Brain pericyte (primary cell): ENCODE measurements at places on chromosomes 7 and 10.

DNA sequence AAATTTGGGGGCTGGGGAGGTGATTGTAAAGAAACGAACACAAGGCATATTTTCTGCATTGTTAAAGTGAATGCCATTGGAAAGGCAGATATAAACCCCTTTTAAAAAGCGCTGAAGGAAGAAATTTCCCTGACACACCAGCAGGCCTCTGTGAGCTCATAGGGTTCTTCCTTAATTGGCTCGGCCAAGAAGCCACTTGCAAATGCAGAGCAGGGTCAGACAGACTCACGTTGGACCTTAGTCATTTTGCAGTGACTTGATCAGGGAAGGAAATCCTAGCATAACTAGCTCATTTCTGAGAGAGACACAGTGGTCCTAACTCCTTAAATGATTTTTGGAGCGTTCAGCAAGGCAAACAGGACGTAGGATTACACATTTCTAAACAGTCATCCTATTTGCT is 1461.4 kb downstream of the GATA3 start:
- no peak for DNase-seq

DNA sequence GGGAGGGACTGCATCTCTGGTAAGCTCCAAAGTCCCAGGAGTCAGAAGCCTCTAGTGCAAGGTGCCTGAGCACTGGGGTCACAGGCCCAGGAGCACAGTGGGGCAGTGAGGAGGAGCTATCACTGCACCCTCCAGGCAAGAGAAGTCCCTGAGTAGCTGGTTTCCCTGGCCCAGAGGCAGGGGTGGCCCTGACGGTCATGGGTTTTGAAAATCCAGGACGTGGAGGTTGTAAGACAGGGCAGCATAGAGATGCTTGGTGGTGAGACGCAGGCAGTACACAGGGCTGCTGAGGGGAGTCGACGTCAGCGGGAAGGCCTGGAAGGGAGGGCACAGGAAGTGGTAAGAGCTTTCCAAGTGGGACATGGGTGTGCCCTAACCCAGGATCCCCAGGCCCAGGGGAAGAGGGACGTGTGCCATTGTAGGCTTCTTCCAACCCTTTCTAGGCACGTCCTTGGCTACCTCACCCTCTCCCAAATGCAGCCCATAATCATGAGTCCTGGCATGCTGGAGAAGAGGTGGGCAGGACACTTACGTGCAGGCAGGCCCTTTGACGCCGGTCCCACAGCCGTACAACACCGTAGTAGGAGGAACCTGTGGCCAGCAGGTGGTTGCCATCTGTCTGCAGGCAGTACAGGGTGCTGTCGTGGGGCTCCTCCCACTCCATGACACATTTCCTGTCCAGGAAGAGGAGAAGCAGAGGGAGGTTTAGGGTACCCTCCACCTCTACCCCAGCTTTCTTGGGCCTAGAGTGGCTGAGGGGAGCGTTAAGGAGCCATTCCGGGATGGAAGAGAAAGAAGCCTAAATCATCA is 23.2 kb downstream of the DPCD start:
- no peak for DNase-seq

DNA sequence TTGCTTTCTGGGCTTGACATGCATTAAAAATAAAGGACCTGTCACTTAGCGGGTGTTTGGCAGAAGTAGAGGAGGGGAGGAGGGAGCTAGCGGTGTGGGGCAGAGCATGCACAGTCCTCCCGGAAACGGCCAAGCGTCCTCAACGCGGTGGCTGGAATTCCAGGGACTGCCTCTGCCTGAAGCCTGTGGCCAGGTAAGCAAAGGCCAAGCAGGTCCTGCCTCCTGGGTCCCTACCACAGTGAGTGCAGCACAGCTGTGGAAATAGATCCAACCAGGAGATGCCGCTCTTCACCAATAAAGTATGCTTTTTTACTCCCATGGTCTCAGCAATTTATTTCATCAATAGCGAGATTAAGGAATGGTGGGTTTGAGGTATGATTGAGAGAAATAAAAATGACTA is 323.4 kb downstream of the WDR37 start:
- no peak for DNase-seq

DNA sequence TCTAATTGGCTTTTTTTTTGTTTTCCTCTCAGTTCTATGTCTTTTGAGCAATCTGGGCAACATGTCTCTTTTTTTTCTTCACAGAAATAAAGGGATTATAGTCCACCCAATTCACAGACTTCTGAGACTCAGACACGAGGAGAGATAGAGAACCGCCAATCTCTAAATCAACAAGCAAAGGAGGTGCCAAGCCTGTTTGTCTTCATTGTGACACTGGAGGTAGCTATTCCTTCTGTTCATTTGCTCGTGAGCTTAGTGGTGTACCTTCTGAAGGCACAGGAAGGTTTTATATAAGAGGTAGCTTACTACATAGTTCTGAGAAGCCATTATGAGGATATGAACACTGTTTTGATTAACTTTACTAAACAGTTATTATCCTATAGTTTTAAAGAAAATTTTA is 6.1 kb downstream of the EPHB6 start:
- no peak for DNase-seq

DNA sequence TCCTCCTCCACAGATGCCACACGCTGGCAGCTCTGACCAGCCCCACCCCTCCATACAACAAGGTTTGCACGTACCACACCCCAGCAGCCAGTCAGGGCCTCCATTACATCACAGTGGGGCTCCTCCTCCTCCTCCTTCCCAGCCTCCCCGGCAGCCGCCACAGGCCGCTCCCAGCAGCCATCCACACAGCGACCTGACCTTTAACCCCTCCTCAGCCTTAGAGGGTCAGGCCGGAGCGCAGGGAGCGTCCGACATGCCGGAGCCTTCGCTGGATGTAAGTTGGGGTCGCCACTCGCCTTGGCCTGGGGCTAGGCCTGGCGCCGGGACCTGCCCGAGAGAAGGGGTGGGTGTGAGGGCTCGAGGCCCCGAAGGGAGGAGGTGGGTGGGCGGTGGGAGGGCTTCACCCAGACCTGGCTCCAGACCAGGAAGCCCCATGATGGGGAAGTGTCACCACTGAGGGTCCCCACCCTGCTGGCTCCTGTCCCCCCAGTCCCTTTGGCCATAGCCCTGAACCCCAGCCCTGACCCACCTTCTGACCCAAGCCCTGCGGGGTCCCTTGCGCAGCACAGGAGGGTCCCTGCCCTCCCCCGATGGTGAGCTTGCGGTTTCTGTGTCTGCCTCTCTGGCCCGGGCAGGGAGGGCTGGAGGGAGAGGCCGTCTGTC is 36.2 kb upstream of the PPIF start:
- no peak for DNase-seq

GRCh38 chr10:118903691-118904090 is 125.8 kb upstream of the NANOS1 start:
- DNase-seq: no peak

DNA sequence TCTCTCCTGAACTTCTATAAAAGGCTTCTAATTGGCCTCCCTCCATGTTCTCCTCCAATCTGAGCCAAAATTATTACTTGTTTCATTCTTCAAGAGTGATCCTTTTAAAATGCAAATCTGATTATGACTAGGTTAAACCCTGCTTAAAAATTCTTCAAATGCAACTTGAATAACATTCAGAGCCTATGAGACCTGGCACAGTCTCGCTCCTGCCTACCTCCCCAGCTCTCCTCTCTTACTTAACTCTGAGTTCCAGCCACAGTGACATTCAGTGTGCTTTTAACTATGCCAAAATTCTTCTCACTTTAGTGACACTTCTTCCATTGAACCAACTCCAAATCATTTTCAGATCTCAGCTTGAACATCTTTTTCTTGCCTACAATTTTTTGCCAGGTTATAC is 68.8 kb downstream of the TMEM168 start:
- no peak for DNase-seq

- DNase-seq: no peak
Measured at GRCh38 chr7:129213828-129214227, 11.0 kb upstream of the AHCYL2 start.

- no peak for DNase-seq
Measured at GRCh38 chr10:33660329-33660728, 325.9 kb upstream of the NRP1 start.

- no peak for DNase-seq
Measured at GRCh38 chr10:36171556-36171952, 529.5 kb upstream of the FZD8 start.

- no peak for DNase-seq
Measured at GRCh38 chr7:111678281-111678680, 116.0 kb upstream of the IMMP2L start.

DNA sequence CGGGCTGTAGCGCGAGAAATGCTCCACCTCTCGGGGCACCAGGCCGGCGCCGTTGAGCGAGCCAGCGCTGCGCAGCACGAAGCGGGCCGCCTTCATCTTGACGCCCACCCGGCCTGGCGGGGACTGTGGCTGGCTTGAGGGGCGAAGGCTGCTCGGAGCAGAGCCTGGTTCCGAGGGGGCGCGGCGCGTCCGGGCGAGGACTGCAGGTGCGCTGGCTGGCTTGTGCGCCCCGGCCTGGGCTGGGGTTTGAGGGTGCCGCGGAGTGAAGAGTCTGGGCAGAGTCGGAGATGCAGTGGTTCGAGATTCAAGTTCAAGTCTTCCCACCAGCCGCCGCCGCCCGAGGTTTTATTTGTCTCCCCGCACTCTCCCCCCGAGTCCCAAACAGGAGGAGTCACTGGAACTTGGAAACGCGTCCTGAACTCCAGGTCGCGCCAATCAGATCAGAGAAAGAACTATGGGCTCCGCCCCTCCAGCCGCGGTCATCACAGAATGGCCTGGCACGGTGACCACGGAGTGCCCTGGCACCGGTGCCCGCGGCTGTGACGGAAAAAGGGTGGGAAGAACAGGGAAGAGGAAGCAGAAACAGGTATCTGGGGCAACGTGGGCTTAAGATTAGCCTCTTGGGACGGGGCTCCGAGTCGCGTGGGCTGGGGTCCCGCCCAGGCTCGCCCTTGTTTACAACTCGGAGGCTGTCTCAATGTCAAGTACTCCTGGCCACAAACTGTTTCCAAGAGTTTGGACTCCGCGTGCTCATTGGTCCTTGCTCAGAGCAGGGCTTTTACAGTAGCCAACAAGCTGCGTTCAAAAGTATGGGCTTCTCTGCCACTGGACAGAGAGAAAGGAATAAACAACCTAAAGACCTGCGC is at the start of gene PDK4:
Gene PDK4, minus strand, starts transcription at position 319 of the 866 bp plus-strand sequence. Its CDS starts 223 bp downstream, at position 96.
- peak; percentile 5 for DNase-seq

DNA sequence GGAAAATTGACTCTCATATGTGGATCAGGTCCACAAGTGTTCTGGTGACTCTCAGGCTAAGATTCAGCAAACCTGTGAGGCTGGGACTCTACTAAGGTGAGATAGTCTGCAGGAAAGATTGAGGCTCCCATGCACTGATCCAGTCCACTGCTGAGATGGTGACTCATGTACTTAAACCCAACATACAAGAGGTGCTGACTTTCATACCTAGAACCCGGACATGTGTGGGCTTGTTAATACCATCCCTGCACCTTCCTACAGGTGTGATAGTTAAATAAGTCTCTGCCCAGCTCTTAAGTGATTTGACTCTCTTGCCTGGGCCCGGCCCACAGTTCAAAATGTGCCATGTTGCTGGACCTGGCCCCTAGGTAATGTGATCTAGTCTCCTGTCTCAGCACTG is 27.1 kb upstream of the ZNF107 start:
- no peak for DNase-seq

DNA sequence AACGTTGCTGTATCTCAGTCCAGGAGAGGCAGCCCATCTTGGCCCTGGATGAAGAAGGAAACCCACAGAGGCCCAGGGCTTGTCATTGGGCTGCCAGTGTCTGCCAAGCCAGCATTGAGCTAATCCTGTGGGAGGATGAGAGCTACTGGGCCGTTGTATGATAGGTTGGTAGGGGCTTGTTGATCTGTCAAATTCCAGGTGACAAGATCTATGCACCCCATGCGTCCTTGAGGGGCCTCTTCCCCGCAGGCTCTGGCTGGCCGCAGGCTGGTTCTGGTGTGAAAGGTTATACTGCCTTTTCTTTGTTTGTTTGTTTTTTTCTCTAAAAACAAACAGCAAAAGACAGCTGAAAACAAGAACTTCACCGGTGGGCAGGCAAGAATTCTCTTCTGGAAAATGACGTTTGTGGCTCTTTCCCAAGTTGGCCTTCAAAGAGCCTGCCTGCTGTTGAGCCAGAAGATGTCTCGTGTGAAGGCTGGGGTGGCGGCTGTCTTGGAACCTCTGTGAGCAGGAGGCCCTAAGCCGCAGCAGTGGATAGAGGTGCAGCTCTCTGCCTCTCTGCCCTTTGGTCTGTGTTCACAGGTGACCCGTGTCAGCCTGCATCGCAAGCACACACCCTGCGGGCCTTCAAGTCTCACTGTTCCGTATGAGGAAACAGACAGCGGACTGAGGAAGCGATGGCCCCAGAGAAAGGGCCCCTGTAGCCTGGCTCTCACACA is 23.3 kb downstream of the CYP17A1 start:
- DNase-seq: no peak

- peak; percentile 96 for DNase-seq
Measured at GRCh38 chr10:63133056-63133820, at the start of gene NRBF2. NRBF2 (plus strand) TSS chr10:63133328; CDS start chr10:63133471, 143 bp downstream.

DNA sequence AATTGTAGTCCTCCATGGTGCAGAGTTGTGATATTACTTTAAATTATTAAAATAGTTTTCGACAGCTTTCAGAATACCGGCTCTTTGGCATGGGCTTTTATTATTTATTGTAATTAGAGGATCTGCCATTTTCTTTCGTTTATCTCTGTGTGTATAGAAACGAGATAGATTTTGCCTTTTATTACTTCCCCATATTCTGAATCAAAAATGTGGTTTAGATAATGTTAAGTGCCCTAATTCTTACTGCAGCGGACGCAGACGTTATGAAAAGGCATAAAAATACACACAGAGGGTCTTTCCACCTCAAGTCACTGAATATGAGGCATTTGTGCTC is 1.9 kb upstream of the ARID5B start:
- no peak for DNase-seq

DNA sequence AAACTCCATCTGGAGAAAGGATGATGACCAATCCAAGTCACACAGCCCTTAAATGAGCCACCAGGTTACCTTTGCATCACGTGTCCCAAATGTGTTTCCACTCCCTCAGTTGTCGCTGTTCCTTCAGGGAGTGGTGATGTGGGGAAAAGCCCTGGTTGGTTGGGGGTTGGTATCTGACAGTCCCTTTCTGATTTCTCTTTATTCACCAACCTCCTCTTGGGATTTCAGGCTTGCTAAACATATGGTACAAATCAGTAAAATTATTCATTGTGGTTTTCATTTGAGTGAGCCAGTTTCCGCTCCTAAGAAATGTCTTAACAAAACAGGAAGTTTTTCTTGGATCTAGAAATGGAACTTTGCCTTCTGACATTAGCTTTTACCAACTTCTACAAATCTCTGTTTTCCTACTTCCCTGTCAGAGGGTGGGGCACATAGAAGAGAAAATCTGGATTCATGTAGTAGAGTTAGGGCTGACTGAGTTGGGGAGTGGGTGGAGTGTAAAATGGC is 40.0 kb upstream of the KMT2E start:
- DNase-seq: peak; percentile 58

GRCh38 chr10:63416376-63416775 is 49.4 kb downstream of the JMJD1C start:
- DNase-seq: no peak

GRCh38 chr7:87420173-87420572 is 55.3 kb downstream of the ABCB4 start:
- DNase-seq: no peak

- DNase-seq: no peak
Measured at GRCh38 chr10:23892296-23892695, 316.6 kb upstream of the KIAA1217 start.

GRCh38 chr7:131655447-131655846 is 99.0 kb upstream of the PODXL start:
- DNase-seq: no peak

- no peak for DNase-seq
Measured at GRCh38 chr7:99037327-99037940, 106.5 kb downstream of the SMURF1 start.
